ENCODE measurements at places on chromosomes 1 and 21. TPM values are rescaled to one million over a fixed set of nuclear protein-coding genes. Genes with fewer than 3 reads are reported as not detected.
A peak's percentile ranks its signal among the peaks of the same experiment; 100 is the strongest.

- peak; percentile 41 for DNase-seq
- no peak overlapping the region for H3K4me3 ChIP-seq
- H3K27me3 ChIP-seq, result no peaks in the 10 kb centered on the region
- peaks cover 25% of the 10 kb centered on the region for H3K36me3 ChIP-seq
- H3K27ac ChIP-seq, result no peak overlapping the region
Measured at GRCh38 chr1:52531249-52531872, 21.5 kb downstream of the TUT4 start.

Gene ACTL8
- not detected for total RNA-seq

DNA sequence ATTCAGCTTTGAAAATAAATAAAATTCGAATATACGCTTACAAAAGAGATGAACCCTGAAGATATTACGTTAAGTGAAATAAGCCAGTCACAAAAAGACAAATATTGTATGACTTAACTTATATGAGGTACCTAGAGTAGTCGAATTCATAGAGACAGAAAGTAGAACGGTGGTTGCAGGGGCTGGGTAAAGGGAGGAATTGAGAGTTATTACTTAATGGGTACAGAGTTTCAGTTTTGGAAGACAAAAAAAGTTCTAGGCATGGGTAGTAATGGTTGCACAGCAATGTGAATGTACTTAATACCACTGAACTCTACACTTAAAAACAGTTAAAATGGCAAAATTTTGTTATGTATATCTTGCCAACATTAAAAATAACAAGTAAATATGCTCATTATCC is 48.6 kb upstream of the ZNHIT6 start:
- no peak for DNase-seq
- H3K4me3 ChIP-seq, result no peak overlapping the region
- H3K27me3 ChIP-seq, result no peaks in the 10 kb centered on the region
- no peak overlapping the region for H3K27ac ChIP-seq
- H3K4me1 ChIP-seq, result no peaks in the 10 kb centered on the region

DNA sequence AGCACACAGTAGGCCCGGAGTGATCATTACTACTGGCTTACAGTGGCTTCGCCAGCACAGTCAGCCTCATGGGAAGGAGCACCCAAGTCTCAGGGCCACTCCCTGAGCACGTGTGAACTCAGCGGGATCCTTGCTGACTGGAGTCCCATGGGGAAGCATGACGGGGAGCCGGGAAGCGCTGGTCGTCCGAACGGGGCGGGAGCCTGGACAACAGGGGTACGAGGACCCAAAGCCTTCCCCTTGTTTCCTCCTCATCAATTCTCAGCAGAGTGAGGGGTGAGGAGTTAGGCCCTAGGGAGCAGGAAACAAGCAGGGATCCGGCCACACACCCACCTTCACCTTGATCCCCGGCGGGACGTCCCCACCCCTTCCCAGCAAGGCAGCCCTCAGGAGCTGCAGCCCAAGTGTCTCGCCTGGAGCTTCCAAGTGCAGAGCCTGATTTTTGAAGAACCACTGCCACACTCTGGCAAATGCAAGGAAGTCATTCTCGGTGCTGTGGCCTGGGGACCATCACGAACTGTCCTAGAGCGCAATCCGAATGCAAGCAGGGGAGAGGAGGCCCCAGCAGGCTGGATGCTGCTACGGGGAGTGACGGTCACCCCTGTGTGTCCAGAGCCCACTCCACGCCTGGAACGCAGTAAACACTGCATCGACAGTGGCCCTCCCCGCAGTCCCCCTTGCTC is 35.5 kb downstream of the TOMM20 start:
- H3K27me3 ChIP-seq, result no peaks in the 10 kb centered on the region
- no peaks in the 10 kb centered on the region for H3K36me3 ChIP-seq
- H3K4me1 ChIP-seq, result peaks cover 9% of the 10 kb centered on the region

Gene SLAMF8
- total RNA-seq, result 1.2 TPM

GRCh38 chr1:74637296-74637695 is 36.3 kb downstream of the ERICH3 start:
- H3K27ac ChIP-seq, result no peak overlapping the region
- H3K36me3 ChIP-seq, result no peaks in the 10 kb centered on the region
- no peaks in the 10 kb centered on the region for H3K4me1 ChIP-seq
- DNase-seq, result no peak

Gene GJA9
- not detected for total RNA-seq
